ENCODE measurements at places on chromosomes 11 and 22.

DNA sequence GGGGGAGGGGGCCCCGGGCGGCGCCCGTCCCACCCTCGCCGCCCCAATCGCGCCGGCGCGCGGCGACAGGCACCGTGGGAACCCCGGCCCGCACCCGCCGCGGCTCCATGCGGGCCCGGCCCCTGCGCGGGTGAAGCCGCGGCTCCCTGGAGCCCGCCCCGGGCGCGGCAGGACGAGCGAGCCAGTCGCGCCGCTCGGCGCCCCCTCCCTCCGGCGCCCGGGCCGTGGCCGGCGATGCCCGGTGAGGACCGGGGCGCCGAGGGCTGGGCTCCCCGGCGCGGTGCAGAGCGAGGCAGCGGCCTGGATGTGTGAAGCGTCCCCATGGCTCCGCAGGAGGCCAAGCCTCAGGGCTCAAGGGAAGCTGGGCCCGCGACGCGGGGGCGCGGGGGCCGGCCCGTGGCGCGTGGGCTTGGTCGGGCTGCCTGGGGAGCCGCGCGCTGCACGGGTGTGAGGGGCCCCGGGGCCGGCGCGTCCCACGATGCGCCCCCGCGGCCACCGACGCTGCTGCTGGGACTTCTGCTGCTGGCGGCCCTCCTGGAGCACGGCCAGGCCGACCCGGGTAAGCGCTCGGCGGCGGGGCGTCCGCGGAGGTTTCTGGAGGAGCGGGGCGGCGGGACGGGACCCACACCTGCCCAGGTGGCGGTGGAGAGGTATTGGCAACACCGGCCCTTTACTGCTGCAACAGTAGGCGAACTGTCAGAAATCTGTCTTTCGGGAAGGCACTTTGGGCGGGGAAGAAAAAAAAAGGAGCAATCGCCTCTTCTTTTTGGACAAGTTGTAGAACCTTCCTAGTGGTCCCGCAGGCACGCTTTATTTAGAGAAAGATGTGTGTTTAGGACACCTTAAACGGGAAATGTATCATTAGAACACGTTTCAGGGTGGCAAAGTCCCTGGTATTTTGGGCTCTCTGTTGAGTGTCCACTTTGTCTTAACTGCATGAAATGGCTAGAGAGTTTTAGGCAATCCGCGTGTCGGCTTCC lies 119.4 kb downstream of the HIPK3 start:
- DNase-seq, result no peak

GRCh38 chr11:1168256-1168655 lies 10.5 kb downstream of the MUC5AC start:
- no peak for DNase-seq

DNA sequence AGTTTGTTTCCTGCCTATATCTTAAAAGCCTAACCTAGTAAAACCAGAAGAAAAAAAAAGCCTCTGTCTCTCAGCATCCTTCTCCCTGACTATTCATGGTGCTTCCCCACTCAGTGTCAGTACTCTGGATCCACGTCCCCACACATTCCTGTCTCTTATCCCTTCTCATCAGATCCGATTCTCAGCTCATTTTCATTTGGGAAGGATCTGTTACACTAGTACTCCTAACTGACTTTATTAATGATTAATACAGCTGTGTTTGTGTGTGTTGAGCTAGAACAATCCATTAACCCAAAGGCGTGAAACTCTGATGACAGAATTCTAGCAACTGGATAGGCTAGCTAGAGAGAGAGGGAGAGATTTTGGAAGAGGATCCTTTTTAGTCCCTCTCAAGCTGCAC lies 1.5 kb downstream of the PRRG4 start:
- DNase-seq, result no peak

DNA sequence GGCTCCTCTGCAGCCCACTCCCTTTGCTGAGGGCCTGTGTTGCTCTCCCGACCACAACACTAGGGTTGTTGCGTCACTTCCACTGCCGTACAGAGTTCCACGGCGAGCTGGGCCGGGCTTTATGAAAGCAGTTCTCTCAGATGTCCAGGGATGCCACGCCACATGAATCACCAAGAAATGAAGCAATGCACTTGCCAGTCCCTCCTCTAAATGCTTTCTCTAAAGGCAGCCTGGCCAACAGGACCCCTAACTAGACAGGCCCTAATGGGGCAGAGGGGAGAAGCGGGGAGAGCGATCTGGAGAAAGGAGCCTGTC lies 188.7 kb downstream of the CTTN start:
- no peak for DNase-seq

- DNase-seq, result no peak
Measured at GRCh38 chr11:46663277-46663940, 37.0 kb downstream of the ARHGAP1 start.

DNA sequence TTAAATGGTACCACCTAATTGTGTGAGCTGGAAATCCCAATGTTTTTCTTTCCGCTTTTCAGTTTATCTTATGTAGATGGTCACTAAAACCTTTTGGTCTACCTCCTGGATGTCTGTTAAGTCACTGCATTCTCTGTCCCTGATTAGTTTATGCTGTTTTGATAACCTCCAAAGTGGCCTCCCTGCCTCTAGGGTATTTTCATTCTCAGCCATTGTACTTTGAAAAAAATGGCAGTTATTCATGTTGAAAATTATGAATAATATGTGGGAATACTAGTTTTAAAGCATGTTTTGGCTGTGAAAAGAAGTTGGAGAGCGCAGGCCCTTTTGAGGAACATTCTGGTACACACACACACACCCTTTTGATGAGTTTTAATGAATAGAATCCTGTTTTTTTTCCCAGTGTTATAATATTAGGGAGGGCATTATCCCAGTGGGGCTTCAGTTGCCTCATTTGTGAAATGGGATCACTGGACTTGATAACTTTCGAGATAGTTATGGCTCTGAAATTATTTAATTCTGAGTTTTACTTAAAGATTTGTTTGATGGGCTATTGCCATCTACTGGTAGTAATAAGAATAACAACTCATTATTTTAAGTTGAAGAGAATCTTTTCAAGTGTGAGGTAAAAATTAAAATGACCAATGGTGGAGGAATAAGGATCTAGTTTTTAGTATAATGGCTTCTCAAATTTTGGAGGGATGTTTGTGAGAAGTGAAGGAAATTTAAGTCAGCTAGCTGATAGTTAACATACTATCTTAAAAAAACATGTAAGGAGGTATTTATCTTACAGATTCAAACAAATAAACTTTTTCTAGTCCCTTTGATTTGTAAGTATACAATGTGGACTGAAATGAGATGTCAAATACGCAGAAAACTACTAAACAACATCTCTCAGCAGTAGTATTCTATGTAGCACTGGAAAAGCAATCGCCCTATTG lies 3.9 kb downstream of the FDX1 start:
- no peak for DNase-seq

GRCh38 chr11:9669954-9670353 lies 6.1 kb downstream of the SWAP70 start:
- no peak for DNase-seq
